G401 (cell line): ENCODE measurements at places on chromosomes 4 and X. TPM values are rescaled to one million over a fixed set of nuclear protein-coding genes. Genes with fewer than 3 reads are reported as not detected.

DNA sequence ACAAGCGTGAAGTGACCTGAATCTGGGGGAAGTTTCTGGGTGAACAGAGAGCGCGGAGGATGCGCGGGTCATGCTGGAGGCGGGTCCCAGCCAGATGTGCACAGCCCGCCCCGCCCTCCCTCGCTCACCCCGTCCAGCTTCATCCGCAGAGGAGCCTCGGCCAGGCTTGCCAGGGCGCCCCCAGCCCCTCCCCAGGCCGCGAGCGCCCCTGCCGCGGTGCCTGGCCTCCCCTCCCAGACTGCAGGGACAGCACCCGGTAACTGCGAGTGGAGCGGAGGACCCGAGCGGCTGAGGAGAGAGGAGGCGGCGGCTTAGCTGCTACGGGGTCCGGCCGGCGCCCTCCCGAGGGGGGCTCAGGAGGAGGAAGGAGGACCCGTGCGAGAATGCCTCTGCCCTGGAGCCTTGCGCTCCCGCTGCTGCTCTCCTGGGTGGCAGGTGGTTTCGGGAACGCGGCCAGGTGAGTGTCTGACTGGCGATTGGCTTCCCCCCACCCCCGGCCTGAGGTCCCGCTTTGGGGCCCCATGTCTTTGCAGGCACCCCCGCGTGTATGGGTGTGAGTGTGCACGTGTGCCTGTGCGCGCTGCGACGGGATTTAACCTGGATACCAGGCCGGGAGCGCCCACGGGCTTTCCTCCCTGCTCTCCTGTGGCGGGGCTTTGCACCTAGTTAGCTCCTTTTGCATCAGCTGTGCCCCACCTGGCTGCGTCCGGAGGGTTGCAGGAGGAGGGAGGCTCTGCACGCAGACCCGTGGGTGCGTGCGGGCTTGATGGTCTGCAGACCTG lies at the start of gene EGFL6:
Gene EGFL6 (plus strand): TSS at position 123 of the 782 bp plus-strand sequence. CDS start 261 bp downstream, at position 384.
- DNase-seq, result no peak

DNA sequence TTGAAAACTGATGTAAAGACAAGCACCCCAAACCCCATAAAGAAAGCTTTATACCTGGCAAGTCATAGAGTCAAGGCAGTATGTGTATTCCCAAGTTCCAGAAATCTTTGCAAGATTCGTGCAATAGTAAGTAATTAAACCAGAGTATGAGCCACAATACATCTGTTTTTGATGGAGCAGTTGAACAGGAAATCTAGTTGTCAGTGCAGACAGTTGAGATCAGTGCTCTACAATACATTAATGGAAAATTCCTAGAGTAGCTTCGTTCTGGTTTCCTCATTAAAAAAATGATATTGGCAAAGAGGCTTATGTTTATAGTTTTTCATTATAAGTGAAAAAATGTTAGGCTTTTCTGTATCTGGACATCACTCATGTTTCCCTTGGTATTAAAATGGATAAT lies 575.3 kb downstream of the TRIML1 start:
- no peak for DNase-seq

DNA sequence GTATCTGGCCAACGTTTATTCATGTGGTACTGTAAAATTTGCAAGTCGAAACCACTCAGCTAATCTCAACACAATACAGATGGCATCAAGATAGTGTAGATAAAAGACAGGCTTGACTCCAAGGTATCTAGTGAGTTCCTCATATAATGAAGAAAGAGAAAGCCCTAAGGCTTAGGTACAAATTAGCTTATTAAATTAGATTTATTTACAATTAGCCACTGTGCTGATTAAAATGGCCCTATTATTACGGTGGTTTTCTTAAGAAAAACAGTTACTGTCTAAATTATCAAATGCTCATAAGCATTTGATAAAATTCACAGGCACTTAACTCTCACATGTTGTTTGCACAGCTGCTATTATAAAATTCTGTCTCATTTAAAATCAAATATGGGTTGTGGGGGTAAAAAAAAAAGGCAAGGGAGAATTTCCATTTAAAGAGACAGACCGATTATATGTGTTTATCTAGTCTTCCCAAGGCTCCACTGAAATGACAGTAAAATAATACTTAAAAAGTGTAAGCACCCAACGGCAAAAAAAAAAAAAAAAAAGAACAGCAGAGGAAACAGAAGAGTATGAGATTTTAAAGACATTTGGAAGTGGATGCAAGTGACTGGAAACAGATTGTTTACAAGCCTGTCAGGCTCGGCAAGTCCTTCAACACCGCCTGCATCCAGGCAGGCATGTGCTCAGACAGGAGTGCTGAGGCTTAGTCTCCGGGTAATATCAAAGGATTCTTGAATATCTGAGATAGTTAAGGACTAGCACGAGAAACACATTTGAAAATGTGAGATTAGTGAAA lies 55.1 kb downstream of the FAM13A start:
- no peak for DNase-seq

DNA sequence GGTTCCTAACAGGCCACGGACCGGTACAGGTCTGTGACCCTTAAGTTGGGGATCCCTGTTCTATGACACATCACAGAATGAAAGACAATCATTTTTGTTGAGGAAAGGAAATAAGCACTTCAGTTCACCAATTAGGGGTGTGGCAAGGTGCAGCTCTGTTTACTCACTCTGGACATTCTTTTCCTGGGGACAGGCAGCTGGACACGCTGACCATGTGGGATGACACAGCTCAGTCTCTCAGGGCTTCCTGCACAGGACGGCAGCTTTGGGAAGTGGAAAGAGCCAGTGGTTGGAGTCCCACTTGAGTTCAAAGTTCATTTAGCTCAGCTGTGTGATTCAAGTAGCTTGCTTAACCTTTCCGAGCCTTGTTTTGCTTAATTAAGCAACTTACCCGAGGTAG lies 55.7 kb downstream of the NDNF start:
- no peak for DNase-seq

DNA sequence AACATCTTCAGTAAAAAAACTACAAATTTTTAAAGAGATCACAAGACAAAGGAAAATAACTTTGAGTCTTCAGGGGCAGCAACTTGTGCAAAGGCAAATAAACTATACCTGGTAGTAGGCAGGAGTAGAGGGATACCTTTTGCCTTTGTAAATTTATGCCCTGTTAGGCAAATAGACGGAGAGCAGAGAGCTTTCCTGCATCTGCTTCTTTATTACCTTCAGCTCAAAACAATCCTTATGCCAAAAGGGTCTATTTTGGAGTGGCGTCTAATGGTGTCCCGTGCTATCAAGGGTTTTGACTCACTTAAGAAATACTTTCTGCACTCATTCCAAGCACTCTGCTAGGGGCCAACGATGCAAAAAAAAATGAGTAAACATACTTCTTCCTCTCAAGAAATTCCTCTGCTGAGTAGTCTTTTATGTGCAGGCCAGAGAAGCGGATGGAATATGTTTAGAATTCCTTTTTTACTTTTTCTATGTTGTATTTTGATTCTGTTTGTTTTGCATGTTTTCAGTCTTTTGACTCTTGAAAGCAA lies 131.9 kb downstream of the ANXA5 start:
- DNase-seq, result no peak

DNA sequence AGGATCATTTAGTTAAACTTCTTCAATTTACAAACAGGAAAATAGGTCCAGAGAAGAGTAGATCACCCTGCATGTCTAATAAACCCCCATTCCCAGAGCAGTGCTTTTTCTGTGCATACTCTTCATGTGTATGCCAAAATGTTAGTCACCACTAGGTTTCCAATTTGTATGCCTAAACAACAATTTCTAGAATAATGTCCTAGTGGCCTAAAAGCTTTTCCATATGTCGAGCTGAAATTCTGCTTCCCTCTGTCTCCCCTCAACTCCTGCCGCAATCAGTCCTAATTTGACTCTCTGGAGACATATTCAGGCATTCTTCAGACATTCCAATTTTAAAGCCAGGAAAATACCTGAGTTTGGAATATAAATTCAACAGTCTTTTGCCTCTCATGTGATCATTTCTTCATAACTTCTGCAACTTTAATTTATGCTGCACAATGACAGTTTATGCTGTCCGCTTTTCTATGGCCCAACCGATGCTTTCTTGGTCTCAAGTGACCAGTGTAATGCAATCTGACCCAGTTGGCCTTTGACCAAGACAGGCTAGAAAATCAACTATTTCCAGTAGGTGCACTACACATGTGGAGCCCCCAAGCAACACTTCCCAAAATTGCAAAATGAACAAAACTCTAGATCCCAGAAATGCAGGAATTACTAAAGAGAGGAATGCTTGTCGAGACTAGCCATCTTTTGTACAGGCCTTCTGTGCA lies 122.9 kb upstream of the FMR1 start:
- no peak for DNase-seq

- DNase-seq, result no peak
These were observed 71.7 kb upstream of the S100G start for GRCh38 chrX:16578218-16578617.

DNA sequence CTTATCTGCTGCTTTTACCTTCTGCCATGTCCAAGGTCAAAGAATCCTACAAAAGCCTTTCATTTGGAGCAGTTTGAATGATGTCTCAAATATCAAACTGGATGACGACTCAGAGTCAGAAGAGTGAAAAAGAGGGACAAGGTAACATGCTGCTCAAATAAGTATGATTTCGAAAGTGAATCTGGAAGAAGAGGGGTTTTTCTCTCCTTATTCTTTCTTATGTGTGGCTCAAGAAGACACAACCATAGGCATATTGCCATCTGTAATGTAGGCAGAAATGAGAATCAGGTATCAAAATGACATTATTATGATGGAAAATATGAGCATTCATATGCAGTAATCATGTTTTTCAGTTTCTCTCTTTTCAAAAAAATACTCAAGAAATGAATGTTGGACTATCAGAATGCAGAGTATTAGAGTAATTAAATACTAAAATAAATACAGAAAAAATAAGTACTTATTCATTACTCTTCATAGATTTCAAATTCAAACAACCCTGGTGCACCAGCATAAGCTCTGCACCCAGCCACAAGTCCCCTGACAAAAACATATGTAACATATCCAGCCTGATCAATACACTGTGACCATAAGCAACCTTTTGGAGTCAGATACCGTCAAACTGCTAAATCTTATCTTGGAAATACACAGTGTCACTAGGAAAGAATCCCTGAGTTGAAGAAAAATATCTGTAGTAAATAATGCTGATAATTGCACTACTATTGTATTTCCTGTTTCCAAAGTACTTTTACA lies 468.6 kb downstream of the INPP4B start:
- no peak for DNase-seq

DNA sequence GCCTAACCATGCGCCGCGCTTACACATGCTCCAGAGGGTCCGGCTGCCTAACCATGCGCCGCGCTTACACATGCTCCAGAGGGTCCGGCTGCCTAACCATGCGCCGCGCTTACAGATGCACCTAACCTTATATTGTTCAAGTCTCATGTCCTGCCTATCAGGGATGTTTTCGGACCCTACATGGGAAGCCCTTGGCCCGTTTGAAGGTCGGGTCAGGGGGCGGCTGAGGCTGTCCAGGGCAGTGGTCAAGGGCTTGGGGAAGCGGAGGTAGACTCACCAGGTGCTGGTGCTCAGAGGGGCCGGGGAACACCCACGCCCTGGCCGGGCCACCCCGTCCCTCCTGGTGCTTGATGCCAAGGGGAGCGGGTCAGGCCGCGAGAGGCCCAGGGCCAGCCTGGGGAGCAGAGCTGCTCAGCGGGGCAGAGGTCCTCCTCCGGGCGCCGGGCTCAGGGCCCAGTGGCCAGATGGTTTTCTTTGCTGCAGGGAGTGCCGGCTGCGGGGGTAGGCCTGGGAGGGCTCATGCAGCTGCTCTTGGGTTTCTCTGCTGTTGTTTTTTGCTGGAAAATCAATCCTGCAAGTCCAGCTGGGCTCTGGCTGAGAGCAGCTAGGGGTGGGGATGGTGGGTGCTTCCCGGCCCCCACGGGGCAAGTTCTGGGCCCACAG lies 35.4 kb upstream of the SPON2 start:
- DNase-seq, result peak; percentile 71

- no peak for DNase-seq
These were observed 31.5 kb downstream of the SMS start for GRCh38 chrX:21972046-21972445.

DNA sequence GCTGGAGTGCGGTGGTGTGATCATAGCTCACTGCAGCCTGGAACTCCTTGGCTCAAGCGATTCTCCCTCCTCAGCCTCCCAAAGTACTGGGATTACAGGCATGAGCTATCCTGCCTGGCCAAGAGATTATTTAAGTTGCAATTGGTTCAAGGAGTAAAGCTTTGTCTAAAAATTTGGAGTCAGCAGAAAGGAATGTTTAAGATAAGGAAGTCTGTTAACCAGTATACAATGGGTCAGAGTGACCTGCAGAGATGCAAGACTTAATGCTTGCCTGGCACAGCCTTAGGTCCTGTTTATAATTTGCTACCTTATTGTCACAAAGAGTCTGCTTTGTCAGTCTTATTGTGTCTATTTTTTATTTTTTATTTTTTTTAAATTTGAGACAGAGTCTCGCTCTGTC lies 826.2 kb downstream of the NLGN4X start:
- DNase-seq, result no peak

The PFKFB1 gene
- 0.14 and 0.55 TPM in 2 replicates for total RNA-seq

The SPANXA2 gene
- total RNA-seq, result not detected in 2 replicates

The CXorf49 gene
- total RNA-seq, result not detected in 2 replicates

The HPSE gene
- 0.18 and 1.3 TPM in 2 replicates for total RNA-seq

The GRID2 gene
- total RNA-seq, result not detected in 2 replicates

The FATE1 gene
- total RNA-seq, result not detected in 2 replicates

The SLITRK4 gene
- not detected in 2 replicates for total RNA-seq
